Stimulated activated CD4-positive, alpha-beta T cell treated with anti-CD3 and anti-CD28 coated beads, Interleukin-1b, Interleukin-23, amount 100 ng/mL, for 1 hour (primary cell): ENCODE measurements at places on chromosomes 2 and 18.

DNA sequence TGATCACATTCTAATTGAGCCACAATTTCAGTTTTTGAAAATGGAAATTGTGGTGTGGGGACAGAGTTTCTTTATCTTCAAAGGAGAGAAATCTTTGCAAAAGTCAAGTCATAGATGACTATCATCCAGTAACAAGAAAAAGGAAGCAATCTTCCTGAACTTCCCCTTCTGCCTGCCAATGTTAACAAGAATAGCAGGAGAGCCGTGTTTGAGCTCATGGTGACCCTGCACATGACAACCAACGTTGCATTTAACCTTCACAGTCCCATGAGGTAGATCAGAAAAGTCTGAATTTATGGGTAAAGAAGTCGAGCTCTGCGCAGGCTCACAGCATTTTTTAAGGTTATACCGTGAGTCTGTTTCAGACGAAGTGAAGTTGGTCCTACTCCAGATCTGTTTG is 454.9 kb downstream of the LPIN1 start:
- DNase-seq = no peak

DNA sequence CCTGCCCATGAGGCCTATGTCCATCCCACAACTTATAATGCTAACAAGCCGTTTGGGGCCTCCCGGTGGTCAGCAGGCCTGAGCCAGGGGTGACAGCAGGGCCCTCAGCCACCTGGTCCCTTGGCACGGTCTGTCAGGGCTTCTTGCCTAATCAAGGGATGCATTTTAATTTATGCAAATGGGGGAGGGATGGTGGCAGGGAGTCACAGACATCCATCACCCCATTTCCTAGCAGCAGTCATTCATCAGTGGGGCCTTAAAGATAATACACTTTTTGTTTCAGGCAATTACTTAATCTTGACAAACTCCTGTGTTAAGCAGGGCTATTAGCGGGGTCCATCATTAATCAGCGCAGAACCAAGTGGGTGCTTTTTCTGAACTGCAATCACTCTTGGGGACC is 174.5 kb downstream of the GLI2 start:
- no peak for DNase-seq

- no peak for DNase-seq
Observed at GRCh38 chr2:45096996-45097395, 87.7 kb upstream of the SIX2 start.

- DNase-seq = no peak
Observed at GRCh38 chr18:44743631-44744030, 62.9 kb downstream of the SETBP1 start.

DNA sequence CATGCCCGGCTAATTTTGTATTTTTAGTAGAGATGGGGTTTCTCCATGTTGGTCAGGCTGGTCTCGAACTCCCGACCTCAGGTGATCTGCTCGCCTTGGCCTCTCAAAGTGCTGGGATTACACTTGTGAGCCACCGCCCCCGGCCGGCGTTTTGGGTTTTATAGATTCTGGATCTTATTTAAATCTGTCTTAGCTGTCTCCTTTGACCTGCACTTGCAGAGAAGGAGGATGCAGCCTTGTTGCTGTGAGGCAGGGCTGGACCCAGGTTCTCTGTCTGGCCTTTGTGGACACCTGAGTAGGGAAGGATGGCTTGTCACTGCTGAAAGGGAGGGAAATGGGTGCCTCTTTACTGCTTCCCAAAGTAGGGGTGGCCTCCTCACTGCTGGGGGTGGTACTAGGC is 83.0 kb upstream of the HS6ST1 start:
- DNase-seq = no peak
